ENCODE measurements at places on chromosomes 12 and 14.

DNA sequence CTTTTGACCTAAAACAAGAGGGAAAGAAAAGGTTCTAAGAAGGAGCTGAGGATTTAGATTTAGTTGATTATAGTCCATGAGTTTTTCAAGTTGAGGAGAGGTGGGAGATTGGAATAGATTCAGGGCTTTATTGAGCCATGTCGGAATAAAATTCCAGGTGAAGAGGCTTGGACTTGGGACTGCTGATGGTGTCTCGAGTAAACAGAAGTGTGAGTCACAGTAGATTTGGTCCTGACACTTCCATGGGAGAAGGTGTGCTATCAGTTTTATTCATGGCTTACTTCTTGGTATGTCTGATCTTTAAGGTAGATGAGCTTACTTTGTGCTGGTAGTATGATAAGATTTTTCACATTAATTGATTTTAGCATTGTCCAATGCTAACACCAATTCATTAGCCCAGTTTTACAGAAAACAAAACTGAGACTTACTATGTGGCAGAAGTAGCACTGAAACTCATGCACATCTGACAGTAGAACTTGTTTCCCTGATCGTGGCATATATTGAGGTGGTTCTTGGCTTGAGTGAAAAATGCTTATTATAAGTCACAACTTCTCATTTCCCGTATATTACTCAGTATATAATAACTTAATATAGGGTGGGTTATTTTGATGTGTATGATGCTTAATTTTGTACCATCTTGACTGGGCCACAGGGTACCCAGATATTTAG, 172.4 kb upstream of the IGF1 start:
- no peak for DNase-seq

GRCh38 chr14:98853063-98853729, 418.8 kb downstream of the BCL11B start:
- no peak for DNase-seq

DNA sequence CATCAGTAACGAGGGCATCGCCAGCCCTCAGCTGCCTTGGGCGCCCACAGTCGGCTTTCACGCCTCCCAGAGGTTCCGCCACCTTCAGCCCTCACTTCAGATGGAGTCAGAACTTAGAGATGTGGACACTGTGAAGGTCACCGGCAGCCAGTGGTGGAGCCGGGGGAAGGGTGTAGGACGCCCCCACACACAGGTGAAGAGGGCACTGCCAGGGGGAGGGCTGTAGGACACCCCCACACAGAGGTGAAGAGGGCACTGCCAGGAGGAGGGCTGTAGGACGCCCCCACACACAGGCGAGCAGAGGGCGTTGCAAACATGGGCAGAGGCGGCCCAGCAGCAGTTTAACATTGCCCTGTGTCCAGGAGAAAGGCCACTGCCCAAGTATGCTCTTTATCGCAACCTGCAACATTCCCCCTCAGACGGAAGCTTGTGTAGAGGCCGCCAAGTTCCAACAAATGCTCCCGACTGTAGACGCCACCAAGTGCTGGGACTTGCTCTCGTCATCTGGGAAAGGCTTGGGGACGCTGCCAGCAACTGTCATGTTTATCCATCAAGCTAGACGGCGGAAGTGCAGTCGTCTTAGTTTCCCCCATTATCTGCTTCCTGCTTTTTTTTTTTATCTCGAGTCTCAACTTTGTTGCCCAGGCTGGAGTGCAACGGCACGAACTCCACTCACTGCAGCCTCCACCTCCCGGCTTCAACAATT, 4.9 kb upstream of the ANKLE2 start:
- no peak for DNase-seq

- no peak for DNase-seq
Observed at GRCh38 chr14:49381778-49382177, 204.4 kb downstream of the RPS29 start.

- no peak for DNase-seq
Observed at GRCh38 chr12:103731539-103731938, 109.5 kb downstream of the NT5DC3 start.

DNA sequence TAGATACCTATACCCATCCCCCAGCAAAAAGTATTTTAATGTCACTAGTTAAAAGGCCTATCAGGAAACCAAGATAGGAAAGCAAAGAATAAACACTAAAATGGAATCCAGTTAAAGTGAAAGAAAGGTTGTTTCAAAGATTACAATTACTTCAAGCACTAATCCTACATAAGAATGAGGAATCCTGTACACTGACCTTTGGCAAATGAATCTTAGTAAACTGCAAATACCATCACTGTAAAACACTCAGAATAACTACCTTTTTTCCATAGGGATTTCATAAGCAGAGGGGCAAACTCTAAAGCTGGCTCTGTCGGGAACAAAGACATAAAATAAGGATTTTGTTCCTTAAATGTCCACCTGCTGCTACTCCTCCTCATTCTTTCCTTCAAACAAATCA, 25.9 kb downstream of the CEP83 start:
- DNase-seq = no peak

DNA sequence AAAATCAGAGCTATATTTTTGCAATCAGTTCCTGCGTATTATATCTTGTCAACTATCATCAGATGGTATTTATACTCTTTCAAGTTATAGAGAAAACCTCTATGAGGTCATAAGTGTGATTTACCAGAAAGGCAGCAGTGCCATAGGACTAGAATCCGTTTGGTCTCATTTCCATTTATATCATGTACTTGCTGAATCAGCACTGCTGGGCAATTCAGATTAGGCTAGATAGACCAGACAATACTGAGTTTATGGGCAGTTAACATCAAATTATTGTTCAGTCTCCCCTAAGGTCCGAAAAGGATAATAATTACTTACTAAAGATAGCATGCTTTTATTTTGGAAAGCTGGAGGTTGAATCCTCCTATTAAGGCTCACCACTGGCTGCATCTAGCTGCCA, 6.8 kb upstream of the KERA start:
- DNase-seq = no peak

- DNase-seq = no peak
Observed at GRCh38 chr12:106220536-106220935, 27.3 kb downstream of the CKAP4 start.

DNA sequence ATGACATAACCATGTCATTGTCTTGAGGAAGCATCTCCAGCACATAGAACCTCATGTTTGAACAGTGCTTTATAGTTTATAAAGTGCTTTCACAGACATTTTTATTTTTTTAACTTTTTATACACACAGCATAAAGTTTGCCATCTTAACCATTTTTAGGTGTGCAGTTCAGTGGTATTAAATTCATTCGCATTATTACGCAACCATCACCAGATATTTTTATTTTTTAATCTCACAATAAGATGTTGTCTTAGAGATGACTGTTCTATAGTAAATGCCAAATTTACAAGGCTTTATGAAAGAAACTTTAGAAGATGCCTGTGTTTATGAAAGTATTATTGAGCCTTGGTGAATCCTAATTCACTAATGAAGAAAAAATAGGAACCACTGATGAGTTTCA, 19.9 kb downstream of the CYP46A1 start:
- DNase-seq = no peak

GRCh38 chr14:19743256-19743655, at the start of gene OR4Q3:
Gene OR4Q3 (plus strand): TSS chr14:19743571.
- DNase-seq = no peak

- no peak for DNase-seq
Observed at GRCh38 chr14:78182722-78183121, 12.5 kb downstream of the NRXN3 start.

- no peak for DNase-seq
Observed at GRCh38 chr14:98144964-98145363, 1127.0 kb downstream of the BCL11B start.

- DNase-seq = no peak
Observed at GRCh38 chr12:112755507-112755906, 36.0 kb upstream of the RPH3A start.

- DNase-seq = no peak
Observed at GRCh38 chr12:65779091-65779642, 45.1 kb upstream of the HMGA2 start.

DNA sequence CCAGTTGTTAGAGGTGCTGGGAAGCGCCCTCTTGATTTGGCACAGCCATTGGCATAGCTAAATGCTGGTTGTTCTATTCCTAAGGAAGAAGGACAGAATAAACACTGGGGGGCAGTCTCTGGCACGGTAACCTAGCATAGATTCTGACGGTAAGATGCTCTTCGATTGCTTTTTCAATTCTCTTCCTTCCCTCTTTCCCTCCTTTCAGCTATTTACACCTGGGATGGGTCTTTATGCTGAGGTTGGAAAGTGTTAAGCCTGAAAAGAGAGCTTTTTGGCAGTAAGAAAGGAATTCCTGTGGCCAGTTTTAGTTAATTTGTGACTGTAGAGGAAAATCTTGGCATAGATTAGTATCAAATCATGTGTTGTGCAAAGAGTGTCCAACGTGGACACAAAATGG, 162.8 kb downstream of the SNAPC1 start:
- no peak for DNase-seq

DNA sequence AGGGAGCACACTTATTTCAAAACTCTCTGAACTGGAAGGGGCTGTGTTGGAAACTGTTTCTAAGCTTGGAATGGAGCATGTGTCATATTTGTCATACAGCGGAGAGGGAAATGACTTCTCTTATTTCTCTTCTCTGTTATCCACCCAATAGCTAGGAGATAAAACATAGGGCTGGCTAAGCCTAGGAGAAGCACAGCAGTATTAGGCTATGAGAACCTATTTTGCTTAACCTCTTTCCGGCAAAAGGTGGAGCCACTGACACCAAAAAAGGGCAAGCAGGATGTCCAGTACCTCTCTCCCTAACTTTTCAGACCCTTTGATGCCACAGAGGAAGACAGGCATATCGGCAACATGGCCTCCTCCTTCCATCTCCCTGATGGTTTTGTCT, 148.3 kb downstream of the CRADD start:
- DNase-seq = no peak

DNA sequence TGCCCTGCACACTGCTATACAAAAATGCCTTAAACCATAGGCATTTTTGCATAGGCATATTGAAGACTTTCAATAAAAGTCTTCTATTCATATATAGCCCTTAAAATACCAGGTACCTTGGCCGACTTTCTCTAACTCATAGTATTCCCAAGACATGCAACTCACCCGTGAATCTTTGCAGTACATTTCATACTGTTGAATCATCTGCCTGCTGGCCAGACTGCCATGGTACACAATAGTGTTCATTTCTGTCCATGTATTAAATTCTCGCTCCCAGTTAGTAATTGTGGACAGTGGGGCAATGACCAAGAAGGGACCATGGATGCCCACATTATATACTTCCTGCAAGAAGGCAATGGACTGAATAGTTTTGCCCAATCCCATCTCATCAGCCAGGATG, 24.3 kb upstream of the SUPT16H start:
- no peak for DNase-seq

- peak; percentile 58 for DNase-seq
Observed at GRCh38 chr12:1915082-1915968, 3.1 kb downstream of the CACNA2D4 start.
